Caudate nucleus (tissue), 63 donors: ENCODE measurements at places on chromosomes 4 and X.
A peak's percentile ranks its signal among the peaks of the same experiment; 100 is the strongest.

- no peak for DNase-seq
These were observed 359.2 kb downstream of the IDS start for GRCh38 chrX:149145845-149146285.

- DNase-seq: no peak
These were observed 34.8 kb downstream of the ZNF185 start for GRCh38 chrX:152932598-152933175.

DNA sequence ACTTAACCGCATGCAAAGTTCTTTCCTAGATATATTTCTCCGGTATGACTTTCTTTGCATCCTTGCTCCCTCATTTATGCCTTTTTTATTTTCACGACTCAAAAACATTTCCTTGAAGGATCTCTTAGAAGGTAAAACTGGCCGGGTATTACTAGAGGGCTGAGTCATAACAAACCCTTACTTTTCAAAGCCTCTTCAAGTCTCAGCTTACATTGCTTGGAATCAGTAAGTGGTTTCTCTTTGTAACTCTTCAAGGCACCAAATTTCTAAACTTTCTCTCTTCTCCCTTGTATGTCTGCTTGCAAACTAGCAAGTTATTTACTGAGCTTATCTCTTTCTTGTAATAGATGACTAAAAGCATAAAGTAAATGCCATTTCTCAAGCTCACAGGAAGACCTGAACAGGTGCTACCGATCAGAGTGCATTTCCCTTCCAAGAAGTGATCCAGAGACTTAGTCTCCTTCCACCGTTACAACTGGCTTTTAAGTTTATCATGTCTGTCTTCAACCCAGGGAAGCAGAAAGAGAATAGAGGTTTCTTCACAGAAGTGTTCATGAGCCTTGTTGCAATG, 75.5 kb downstream of the ANXA10 start:
- DNase-seq: no peak

DNA sequence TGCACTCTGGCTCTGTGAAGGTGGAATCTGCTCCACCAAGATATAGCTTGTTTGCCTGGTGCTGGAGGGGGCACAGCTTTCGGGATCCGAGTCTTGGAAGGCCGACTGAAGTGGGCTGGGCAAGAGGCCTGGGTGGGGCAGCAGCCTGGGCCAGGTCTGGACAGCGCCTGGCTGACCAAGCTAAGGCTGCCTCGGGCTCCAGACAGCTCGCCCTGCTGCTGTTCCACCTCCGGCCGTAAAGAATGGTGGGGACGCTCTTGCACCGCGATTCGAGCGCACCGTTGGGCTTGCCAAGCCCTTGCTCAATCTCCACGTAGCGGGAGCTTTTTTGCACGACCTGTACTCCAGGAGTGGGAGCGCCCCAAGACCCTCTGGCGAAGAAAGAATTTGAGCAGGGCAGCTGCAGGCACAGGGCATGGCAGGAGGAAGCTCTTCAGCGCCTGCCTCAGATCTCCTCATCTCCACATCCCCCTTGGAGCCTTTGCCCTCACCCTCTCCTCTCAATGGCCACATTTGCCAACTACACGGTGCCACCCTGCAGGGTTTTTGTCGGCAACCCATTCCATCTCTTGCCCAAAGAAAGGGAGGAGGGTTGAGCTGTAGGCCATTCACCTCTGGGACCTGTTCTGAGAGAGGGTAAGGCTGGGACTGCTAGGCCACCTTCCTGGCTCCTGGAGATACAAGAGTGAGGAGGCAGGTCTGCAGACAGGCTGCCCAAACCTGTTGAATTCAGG, 18.9 kb downstream of the CNGA2 start:
- no peak for DNase-seq

DNA sequence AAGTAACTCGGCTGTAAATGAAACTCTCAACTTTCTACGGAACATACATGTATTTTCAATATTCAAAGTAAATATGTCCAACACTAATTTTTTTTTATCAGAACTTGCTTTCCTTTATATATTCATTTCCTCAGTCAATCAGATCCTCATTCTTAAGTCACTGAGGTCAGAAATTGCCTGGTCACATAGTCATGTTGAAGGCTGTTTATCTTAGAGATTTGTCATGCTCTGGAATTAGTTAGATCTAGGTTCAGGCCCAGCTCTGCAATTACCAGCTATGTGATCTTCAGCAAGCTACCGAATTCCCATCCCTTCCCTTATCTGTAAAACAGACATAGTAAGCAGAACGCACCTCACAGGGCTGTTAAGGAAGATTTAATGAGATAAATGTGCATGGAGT, 228.8 kb downstream of the SPCS3 start:
- no peak for DNase-seq

- DNase-seq: no peak
These were observed 24.6 kb downstream of the BEX3 start for GRCh38 chrX:103400931-103401330.

- DNase-seq: no peak
These were observed 174.4 kb upstream of the FGF13 start for GRCh38 chrX:138885886-138886285.

DNA sequence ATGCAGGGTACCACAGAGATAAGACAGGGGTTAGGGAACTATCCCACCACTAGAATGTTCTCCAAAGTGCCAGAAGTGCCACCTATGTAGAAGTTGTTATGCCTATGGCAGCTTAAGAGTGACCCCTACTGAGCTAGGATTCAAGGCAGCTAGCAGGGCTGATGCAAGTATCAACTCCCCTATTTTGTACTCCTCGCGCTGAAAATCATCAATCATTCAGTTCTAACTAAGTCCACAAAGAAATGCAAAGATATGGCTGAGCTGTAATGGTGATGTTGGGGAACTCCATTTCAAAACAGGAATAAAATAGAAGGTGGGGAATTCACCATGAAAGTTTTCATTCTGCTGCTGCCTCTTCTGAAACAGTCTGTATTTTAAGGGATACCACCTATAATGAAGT, 13.8 kb downstream of the ACSL4 start:
- DNase-seq: no peak

- DNase-seq: no peak
These were observed 163.4 kb downstream of the PDGFRA start for GRCh38 chr4:54392479-54392878.

DNA sequence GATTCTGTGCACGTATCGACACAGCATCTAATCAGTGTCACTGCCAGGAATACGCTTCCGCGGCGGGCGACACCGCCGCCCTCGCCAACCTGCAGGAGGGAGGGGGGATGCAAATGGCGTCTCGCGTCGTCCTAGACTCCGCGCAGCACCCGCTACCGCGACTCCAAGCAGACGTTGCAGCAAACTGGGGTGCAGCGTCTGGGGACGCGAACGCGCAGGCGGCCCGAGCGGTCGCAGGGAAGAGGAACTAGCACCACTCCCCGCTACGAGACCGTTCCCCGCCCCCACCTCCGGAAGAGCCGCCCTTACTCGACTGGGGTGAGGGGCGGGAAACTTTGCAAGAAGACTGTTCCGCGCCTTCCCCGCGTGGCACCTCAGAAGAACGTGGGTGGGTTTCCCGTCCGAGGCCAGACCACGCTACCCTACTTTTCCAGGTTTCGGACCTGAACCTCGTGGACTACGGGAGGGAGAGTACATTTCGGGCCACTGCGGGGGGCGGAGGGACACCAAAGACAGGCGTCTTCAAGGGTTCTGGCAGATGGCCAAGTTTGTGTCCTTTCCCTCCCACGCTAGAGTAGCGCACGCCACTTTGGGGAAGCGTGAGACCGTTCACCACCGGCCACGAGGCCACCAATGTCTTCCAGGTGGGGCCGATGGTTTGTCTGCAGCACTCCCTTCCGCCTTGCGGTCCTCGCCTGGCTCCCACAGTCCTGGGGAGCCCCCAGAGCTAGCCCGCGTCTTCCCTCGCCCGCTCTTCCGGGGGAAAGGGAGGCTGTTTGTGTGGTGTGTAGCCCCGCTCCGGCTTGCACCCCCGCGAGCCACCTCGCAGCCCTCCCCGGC, 78.0 kb upstream of the BCOR start:
- peak; percentile 53 for DNase-seq
